Stimulated activated CD4-positive, alpha-beta T cell treated with anti-CD3 and anti-CD28 coated beads, TNF-alpha, amount 100 ng/mL, for 1 hour (primary cell): ENCODE measurements at places on chromosomes 13 and 19.
A peak's percentile ranks its signal among the peaks of the same experiment; 100 is the strongest.

GRCh38 chr19:46621191-46622117 is 3.4 kb downstream of the PTGIR start:
- no peak for DNase-seq

GRCh38 chr19:13633109-13633508 is 126.8 kb upstream of the CACNA1A start:
- DNase-seq = no peak

- no peak for DNase-seq
Observed at GRCh38 chr19:31354799-31355664, 5.8 kb upstream of the TSHZ3 start.

GRCh38 chr19:11339254-11340098 is at the start of gene RAB3D:
RAB3D (minus strand) TSS chr19:11339657; CDS start chr19:11337399, 2,258 bp downstream.
- DNase-seq = peak; percentile 55

DNA sequence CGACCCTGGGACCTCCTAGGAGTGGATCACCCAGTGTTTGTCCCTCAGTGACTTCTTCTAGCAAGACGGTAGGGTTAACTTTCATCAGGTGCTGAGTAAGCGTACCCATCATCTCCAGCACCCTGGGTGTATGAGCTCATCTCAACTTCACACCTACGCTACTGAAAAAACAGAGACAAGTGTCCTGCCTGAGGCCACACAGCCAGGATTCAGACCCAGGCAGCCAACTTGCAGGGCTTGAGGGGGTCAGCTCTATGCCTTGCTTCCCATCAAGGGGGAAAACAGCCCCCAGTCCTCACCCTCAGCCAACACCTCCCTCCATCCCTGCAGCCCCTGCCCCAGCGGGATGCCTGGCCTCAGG is 4.6 kb downstream of the TLE2 start:
- DNase-seq = no peak

- DNase-seq = no peak
Observed at GRCh38 chr13:26651234-26651633, 93.8 kb downstream of the WASF3 start.

- no peak for DNase-seq
Observed at GRCh38 chr19:10915130-10916091, 13.0 kb downstream of the YIPF2 start.

GRCh38 chr13:66391322-66391721 is 838.8 kb downstream of the PCDH9 start:
- DNase-seq = no peak

GRCh38 chr13:112974671-112975070 is 5.7 kb downstream of the MCF2L start:
- DNase-seq = no peak

- no peak for DNase-seq
Observed at GRCh38 chr13:110546926-110547325, 14.6 kb downstream of the RAB20 start.

GRCh38 chr19:48543121-48543710 is 8.8 kb upstream of the SULT2B1 start:
- DNase-seq = no peak

DNA sequence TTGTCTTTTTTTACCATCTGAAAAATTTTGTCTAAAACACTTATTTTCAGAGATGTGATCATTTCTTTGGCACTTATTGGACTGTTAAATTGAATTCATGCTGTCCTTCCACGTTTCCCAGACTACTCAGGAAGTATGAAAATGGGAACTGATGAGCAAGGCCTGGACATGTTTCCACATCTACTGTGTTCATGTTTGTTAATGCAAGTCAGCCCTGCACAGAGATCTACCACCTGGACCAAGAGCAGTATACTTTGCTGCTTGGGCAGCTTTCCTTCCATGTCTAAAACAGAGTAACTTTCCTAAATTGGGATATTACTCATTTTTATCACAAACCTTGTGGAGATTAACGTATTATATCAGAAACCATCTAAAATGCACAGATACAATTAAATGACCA is 687.4 kb downstream of the DIAPH3 start:
- no peak for DNase-seq

DNA sequence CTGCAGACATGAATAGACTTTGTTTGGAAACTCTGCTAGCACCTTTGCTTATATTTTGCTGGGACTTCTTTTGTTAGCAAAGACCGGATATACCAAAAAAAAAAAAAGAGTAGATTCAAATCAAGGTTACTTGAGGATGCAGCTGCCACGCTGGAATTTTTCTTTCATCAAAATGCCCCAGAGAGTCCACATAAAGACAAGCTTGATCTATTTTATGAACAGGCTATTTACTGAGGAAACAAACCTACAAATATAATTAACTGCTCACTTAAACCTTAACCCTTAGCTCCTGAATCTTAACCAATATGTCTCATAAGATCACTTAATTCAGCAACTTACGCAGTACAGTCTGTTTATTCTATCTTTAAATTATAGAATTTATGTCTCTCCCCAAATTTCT is 27.1 kb upstream of the DOCK9 start:
- DNase-seq = no peak

DNA sequence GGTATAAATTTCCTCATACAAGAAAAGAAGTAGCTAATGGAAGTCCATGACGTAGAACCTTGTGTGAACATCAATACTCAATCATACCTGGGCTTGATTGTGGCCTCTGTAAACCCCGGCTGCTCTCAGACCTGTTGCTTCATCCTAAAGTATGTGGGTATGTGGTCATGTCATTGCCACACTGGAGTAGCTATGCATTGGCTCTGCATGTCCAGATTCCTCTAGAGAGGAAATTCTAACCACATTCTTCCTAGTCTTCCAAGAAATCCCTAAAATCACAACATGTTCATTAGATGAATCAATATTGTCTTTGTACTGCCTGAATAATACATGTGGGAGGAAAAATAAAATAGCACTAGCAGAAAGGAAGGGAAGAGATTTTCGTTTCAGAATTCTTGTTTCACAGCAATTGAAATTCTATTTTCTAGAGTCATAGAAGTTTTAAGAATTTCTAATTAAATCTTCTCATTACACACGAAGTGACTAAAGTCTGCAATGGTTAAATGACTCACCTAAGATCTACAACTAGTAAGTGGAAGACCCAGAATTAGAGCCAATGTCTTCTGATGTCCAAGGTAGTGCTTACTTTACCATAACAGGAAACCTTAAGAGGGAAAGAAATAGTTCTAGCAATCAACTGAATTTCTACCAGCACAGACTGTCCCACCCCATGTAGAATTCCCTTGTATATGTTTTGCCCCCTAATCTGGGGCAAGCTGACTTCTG is 28.0 kb downstream of the RXFP2 start:
- DNase-seq = no peak
